ENCODE measurements at places on chromosomes 1 and 21. TPM values are rescaled to one million over a fixed set of nuclear protein-coding genes. Genes with fewer than 3 reads are reported as not detected.

PUM1 gene
- total RNA-seq, result 55.1 TPM

SPRR4 gene
- total RNA-seq, result not detected

AGT gene
- 0.16 TPM for total RNA-seq

FMO2 gene
- total RNA-seq, result 58.6 TPM

LCE2C gene
- total RNA-seq, result not detected

ECM1 gene
- 54.5 TPM for total RNA-seq

DISP3 gene
- total RNA-seq, result not detected

Measured in cardiac atrium fibroblast (primary cell).